ENCODE measurements at places on chromosomes 5 and 9. TPM values are rescaled to one million over a fixed set of nuclear protein-coding genes. Genes with fewer than 3 reads are reported as not detected.

DNA sequence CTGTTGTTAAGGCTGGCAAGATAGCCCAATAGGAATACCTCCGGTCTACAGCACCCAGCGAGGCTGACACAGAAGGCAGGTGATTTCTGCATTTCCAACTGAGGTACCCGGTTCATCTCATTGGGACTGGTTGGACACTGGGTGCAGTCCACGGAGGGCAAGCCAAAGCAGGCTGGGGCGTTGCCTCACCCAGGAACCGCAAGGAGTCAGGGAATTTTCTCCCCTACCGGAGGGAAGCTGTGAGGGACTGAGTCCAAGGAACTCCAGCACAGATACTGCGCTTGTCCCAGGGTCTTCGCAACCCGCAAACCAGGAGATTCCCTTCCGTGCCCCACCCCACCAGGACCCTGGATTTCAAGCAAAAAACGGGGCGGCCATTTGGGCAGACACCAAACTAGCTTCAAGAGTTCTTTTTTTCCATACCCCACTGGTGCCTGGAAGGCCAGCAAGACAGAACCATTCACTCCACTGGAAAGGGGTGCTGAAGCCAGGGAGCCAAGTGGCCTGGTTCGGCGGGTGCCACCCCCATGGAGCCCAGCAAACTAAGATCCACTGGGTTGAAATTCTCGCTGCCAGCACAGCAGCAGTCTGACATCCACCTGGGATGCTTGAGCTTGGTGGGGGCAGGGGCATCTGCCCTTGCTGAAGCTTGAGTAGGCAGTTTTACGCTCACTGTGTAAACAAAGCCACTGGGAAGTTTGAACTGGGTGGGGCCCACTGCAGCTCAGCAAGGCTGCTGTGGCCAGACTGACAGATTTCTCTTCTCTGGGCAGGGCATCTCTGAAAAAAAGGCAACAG lies 647.2 kb downstream of the BNC2 start:
- H3K4me3 ChIP-seq = no peak overlapping the region
- no peaks in the 10 kb centered on the region for H3K36me3 ChIP-seq
- no peak overlapping the region for H3K27ac ChIP-seq

DNA sequence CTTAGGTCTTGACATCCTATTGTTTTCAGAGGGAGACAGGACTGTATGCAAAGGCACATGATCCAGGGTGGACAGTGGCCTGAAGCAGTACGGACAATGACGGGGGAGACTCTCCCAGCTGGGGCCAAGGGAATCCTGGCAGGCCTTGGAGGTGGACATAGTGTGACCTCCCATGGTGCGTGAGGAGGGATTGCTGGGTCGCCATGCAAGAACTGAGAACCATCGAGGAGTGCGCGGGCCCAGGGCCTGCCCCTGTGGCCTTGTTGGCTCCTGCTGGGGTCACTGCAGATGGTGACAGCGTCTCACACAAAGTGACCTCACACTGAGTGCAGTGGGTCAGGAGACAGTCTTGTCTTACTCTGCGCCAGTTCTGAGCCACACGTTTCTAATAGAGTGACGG lies 192.4 kb downstream of the GADD45G start:
- H3K4me3 ChIP-seq = no peak overlapping the region
- DNase-seq = no peak
- H3K4me1 ChIP-seq = no peaks in the 10 kb centered on the region
- H3K27ac ChIP-seq = no peak overlapping the region

GRCh38 chr5:63822614-63823013 lies 139.6 kb downstream of the HTR1A start:
- H3K27ac ChIP-seq = no peak overlapping the region
- no peak overlapping the region for H3K4me3 ChIP-seq
- H3K27me3 ChIP-seq = no peaks in the 10 kb centered on the region

GRCh38 chr5:142432369-142432863 lies 107.6 kb upstream of the SPRY4 start:
- DNase-seq = peak; percentile 79
- no peak overlapping the region for H3K4me3 ChIP-seq
- no peaks in the 10 kb centered on the region for H3K36me3 ChIP-seq
- no peaks in the 10 kb centered on the region for H3K4me1 ChIP-seq
- peak overlapping the region; percentile 9 for H3K27ac ChIP-seq
- H3K27me3 ChIP-seq = no peaks in the 10 kb centered on the region

DNA sequence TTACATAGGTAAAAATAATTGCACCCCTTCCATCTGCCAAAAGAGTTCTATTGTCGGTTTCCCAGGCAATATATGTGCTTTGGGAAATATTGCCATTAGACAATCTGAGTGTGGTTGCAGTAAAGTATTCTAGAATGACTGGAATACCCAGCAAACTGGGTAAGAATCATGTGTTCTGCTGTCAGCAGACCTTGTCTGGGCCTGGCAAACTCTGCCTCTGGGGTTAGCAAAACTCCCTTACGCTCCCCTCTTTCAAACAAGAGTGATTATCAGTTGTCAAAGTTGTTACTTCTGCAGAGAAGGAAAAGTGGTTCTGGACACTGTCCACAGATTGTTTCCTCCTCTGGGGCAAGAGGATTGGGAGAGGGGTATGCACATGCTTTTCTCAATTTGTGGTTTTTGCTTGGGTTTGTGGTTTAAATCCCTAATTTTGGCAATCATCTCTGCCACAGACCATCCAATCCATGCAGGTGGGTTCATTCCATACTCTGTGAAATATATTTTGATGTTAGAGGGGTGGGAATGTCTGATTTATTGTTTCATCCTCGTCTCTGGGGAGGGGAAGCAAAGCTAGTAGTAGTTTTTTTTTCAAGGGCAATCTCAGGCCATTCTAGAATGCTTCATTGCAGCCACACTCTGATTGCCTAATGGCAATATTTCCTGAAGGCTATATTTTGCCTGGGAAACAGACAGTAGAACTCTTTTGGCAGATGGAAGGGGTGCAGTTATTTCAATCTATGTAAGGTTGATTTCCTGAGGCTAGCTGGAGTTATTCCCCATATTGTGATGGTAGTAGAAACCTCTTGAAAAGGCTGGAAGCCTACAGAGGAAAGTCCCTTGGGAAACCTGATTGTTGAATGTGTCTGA lies 24.0 kb upstream of the TNFSF15 start:
- no peaks in the 10 kb centered on the region for H3K4me1 ChIP-seq
- H3K27me3 ChIP-seq = no peaks in the 10 kb centered on the region
- no peak overlapping the region for H3K4me3 ChIP-seq
- no peak for DNase-seq

- no peaks in the 10 kb centered on the region for H3K27me3 ChIP-seq
- DNase-seq = peak; percentile 84
- H3K27ac ChIP-seq = peak overlapping the region; percentile 20
- peaks cover 15% of the 10 kb centered on the region for H3K4me1 ChIP-seq
- H3K4me3 ChIP-seq = no peak overlapping the region
Measured at GRCh38 chr9:114804505-114804904, 1.3 kb downstream of the TNFSF15 start.

DNA sequence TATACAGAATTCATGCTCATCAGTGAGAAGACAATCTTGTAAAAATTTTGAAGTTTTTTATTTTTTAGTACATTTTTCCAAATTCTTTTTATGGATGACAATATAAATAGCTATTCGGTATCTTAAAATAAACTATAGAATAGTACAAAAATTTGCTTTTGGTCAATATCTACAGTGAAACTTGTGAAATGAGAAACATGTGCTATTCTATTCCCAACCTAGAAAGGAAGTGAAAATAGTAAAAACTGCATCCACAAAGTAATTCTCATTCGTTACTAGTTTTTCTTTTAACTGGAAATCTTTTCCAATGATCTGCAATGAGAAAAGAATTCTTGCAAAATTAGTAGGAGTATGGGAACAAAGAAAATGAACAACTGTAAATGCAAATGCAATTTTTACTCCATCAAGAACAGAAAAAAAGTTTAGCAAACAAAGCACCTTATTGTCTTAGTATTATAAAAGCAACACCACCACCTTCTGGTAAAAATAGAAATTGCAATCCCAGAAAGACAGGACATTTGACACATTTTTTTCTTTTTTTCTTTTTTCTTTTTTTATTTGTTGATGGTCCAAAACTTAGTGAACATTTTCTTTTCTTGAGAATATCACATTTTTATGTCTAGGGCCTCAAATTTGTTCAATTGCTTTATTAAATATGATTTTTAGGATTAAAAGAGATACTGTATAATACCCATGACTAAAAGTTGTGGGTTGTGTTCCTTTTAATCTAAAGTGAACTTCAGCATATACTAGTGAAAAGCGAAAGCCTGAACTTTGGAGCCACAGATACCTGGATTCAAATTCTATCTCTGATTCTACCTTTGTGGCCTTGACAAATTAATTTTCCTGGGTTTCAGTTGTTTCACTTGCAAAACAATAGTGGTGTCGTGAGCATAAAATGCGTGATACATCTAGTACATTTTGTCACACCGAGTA lies 72.3 kb downstream of the SLCO4C1 start:
- H3K4me3 ChIP-seq = no peak overlapping the region
- H3K27me3 ChIP-seq = no peaks in the 10 kb centered on the region
- no peak overlapping the region for H3K27ac ChIP-seq
- no peaks in the 10 kb centered on the region for H3K4me1 ChIP-seq

GRCh38 chr9:6414247-6414641 lies 1.2 kb downstream of the UHRF2 start:
- H3K27me3 ChIP-seq = no peaks in the 10 kb centered on the region
- H3K4me1 ChIP-seq = peaks cover 15% of the 10 kb centered on the region
- no peaks in the 10 kb centered on the region for H3K36me3 ChIP-seq

GRCh38 chr5:151471276-151471675 lies 23.9 kb downstream of the SLC36A1 start:
- H3K4me1 ChIP-seq = no peaks in the 10 kb centered on the region
- no peak for DNase-seq
- H3K27me3 ChIP-seq = no peaks in the 10 kb centered on the region
- H3K27ac ChIP-seq = no peak overlapping the region
- H3K36me3 ChIP-seq = no peaks in the 10 kb centered on the region
- H3K4me3 ChIP-seq = no peak overlapping the region

DNA sequence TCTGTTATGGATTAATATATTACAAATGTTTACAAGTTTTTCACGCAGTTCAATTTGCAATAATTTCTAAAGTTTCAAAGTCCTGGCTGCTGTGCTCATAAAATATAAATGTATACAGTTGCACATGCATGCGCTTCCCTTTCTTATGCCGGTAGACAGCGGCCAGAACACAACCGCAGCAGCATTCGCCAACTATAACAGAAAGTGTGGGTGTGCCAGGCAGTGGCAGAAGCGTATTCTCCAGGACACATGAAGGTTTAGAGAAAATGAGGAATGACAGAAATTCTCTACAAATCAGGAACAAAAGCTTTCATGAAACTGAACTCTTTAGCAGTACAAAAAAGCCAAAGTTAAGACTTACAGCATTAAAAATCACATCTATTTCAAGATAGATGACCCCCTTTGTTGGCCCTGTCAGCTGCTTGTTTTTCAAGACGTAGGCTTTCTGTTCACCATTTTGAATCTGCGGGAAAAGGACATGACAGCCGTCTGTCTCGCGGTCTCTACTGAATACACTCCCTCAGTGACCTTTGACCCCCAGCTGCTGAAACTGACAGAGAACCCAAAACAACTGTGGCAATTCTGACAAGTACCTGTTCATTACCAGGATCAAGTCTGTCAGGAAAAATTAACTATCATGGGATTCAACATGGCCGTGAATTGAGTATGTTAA lies 252.2 kb downstream of the SLF1 start:
- no peak overlapping the region for H3K4me3 ChIP-seq
- no peak overlapping the region for H3K27ac ChIP-seq
- no peaks in the 10 kb centered on the region for H3K27me3 ChIP-seq
- no peak for DNase-seq

GRCh38 chr9:99660191-99660636 lies 161.5 kb upstream of the NR4A3 start:
- H3K36me3 ChIP-seq = no peaks in the 10 kb centered on the region
- no peaks in the 10 kb centered on the region for H3K27me3 ChIP-seq
- no peak overlapping the region for H3K4me3 ChIP-seq
- peak; percentile 16 for DNase-seq
- H3K27ac ChIP-seq = no peak overlapping the region
- H3K4me1 ChIP-seq = no peaks in the 10 kb centered on the region

DNA sequence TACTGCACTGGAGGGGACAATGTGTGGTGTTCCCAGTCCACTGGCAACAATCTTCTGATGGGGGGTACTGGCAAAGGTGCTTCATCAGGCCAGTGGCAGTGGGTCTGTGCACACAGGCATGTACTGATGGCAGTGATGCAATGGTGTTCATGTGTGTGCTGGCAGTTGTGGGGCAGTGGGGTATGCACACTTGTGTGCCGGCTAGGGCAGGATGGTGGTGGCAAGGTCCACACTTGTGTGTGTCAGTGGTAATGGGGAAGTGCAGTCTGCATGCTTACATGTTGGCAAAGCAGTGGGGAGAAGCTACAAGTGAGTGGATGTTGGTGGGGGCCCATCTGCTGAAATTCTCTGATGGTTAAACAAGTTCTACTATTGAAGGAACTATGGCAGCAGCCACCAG lies 504.6 kb upstream of the ZNF462 start:
- no peak for DNase-seq
- H3K4me3 ChIP-seq = no peak overlapping the region
- no peaks in the 10 kb centered on the region for H3K4me1 ChIP-seq
- H3K27ac ChIP-seq = no peak overlapping the region
- H3K36me3 ChIP-seq = no peaks in the 10 kb centered on the region

- H3K4me3 ChIP-seq = no peak overlapping the region
- H3K27me3 ChIP-seq = no peaks in the 10 kb centered on the region
- peaks cover 6% of the 10 kb centered on the region for H3K4me1 ChIP-seq
- peaks cover 9% of the 10 kb centered on the region for H3K36me3 ChIP-seq
- H3K27ac ChIP-seq = peak overlapping the region; percentile 2
- DNase-seq = no peak
Measured at GRCh38 chr9:92297611-92298010, 4.1 kb upstream of the IARS1 start.

DNA sequence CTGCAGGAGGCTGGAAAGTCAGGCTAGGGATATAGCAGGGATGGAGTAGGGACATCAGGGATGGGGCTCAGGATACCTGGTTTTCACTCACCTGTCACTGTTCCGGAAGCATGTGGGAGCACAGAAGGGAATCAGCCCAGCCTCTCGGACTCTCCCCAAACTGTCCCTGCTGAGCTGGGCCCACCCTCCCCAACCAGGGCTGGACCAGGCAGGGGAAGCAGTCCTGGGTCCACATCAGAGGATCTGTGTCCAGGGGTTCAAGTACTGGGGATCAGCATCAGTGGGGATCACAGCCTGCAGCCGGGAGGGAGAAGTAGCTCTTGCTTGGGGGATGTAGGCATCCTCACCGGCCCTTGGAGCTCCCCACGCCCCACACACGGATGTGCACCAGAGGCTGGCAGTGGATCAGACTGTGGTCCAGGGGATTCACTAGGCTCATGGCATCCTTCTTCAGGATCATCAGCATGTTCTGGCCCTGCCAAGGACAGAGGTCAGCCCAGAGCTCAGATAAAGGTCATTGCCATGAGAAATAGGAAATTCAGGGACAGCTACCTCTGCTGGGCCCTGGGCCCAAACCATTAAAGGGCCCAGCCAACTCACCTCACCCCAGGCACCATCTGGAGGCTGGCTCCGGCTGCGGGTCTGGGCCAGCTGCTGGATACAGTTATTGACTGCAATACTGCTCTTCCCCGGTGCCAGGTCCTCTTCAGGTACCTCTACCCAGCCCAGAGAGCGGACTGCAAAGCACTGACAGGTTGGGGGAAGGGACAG lies 2.5 kb downstream of the APBB3 start:
- H3K4me1 ChIP-seq = peaks cover 13% of the 10 kb centered on the region
- H3K27me3 ChIP-seq = no peaks in the 10 kb centered on the region
- no peak overlapping the region for H3K27ac ChIP-seq
- H3K36me3 ChIP-seq = peaks cover 2% of the 10 kb centered on the region

PCDHGC4 gene
- 0.35 TPM for total RNA-seq

FIBCD1 gene
- 9.0 TPM for total RNA-seq

TXNDC8 gene
- total RNA-seq = not detected

WHRN gene
- 3.3 TPM for total RNA-seq

OR1Q1 gene
- not detected for total RNA-seq

IL7R gene
- 4.6 TPM for total RNA-seq

SLC36A3 gene
- total RNA-seq = not detected

PCDHB13 gene
- 0.40 TPM for total RNA-seq
